ENCODE measurements at places on chromosomes 3 and 15.

DNA sequence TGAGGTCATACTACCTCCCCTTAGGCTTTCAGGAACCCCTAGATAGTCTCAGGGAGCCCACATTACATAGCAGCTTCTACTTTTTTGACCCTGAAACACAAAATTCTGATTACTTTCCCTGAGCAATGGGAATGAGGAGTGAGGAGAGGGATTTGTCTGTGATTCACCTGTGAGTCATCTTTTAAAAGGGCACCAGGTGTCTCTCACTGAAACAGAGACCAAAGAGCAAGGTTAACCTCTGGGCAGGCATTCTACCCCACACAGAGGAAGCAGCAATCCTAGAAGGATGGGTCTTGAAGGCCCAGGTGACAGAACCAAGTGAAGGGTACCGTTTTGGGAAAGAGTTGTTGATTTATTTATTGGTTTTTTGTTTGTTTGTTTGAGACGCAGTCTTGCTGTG lies 31.1 kb upstream of the UBE2E2 start:
- DNase-seq = no peak

GRCh38 chr15:100170291-100171210 lies 171.2 kb downstream of the ADAMTS17 start:
- no peak for DNase-seq

- no peak for DNase-seq
Observed at GRCh38 chr15:63022181-63022580, 20.4 kb upstream of the TPM1 start.

- DNase-seq = no peak
Observed at GRCh38 chr3:156014489-156014888, 105.9 kb upstream of the KCNAB1 start.

- DNase-seq = no peak
Observed at GRCh38 chr3:172771672-172772071, 21.1 kb downstream of the ECT2 start.

DNA sequence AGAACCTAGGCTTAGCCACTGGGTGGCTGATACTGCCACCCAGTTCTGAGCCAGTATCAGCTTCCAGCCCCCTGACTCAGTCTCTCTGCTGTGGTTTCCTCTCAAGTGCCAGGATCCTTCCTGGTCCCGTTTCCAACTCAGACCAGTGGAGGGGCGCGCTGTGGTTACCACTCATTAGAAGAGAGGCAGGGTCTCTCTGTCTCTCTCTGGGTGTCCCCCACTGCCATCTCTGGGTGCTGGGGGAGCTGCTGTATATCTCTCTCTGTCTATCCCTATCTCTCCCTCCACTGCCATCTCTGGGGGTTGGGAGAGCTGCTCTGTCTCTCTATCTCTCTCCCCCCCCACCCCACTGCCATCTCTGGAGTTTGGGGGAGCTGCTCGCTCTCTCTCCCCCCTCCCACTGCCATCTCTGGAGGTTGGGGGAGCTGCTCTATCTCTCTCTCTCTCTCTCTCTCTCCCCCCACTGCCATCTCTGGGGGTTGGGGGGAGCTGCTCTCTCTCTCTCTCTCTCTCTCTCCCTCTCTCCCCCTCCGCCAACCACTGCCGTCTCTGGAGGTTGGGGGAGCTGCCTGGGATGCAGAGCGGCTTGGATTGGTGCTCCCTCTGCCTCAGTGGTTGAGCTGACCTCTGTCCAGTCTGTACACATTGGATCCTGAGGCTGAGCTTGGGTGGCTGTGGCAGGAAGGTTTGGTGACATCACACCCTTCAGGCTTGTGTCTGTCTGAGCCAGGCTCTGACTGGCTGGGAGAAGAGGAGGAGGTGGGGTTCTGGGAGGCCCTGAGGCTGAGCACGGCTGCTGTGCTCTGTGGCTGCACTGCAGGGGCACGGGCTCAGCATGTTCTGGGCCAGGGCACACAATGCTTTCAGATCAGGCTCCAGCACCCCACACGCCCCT lies 98.9 kb downstream of the APBA2 start:
- no peak for DNase-seq

DNA sequence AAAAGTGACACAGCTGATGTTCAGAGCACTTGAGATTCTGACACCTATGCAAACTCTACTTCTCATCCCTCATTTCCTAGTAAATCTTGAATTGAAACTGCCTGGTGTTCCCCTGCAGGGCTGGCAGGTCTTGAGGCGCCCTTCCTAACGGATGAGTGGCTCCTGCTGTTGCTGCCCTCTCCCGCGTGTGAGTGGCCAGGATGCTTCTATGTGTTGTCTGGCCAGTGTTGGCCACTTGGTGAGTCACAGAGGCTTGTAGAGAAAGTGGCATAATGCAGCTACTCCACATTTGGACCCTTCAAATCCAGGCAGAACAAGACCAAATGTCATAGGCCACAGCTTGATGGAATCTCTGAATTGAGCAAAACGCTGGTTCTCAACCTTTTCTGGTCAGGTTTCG lies 63.6 kb downstream of the MOBP start:
- DNase-seq = no peak

All from stimulated activated CD4-positive, alpha-beta T cell treated with anti-CD3 and anti-CD28 coated beads, Interleukin-1b, Interleukin-23, amount 100 ng/mL, for 1 hour (primary cell).